Keratinocyte (primary cell): ENCODE measurements at places on chromosomes 1 and 21.

DNA sequence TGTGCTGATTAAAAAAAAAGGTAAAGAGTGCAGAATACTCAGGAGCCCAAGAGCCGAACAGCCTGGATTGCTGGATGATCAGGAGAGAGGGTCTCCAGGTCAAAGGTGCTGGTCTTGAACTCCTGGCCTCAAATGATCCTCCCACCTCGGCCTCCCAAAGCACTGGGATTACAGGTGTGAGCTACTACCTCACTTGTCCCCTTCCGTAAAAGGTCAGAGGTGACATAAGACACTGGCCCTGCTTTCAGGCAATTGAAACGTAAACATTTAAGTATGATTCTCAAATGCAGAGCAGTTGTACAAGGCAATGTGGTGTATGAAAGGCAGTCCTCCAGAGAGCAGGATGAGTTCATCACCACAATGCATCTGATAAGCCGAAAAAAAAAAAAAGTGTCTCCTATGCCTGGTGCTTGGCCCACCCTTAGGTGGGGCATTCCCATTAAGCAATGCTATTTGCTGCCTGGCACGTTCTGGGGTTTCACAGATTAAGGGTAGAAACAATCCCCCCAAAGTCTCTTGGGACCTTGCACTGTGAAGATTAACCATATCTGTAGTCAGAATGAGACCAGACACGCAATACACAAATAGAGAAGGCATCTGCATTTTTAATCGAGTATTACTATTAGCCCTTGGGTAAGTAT lies 47.7 kb downstream of the PARP1 start:
- no peak for DNase-seq

- DNase-seq, result no peak
These were observed 53.7 kb upstream of the CACYBP start for GRCh38 chr1:174946031-174946430.

- DNase-seq, result no peak
These were observed 155.8 kb upstream of the BRINP3 start for GRCh38 chr1:190633488-190633887.

DNA sequence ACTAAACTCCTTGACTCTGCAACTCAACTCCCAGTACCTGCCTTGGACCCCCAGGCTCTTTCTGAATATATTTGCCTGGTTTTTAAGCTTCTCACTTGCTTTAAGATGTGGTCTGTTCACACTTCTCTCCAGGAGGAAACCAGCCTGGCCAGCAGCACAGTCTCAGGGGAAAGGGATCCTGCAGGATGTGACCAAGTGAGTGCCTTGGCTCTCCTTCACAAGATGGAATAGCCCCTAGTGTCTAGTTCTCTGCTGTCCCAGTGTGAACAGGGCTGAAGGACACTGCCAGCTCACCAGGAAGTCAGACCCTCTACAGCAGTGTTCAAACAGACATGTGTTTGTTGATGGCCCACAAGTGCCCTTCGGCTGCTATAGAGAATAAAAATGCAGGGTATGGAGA lies 32.9 kb downstream of the CD244 start:
- no peak for DNase-seq

DNA sequence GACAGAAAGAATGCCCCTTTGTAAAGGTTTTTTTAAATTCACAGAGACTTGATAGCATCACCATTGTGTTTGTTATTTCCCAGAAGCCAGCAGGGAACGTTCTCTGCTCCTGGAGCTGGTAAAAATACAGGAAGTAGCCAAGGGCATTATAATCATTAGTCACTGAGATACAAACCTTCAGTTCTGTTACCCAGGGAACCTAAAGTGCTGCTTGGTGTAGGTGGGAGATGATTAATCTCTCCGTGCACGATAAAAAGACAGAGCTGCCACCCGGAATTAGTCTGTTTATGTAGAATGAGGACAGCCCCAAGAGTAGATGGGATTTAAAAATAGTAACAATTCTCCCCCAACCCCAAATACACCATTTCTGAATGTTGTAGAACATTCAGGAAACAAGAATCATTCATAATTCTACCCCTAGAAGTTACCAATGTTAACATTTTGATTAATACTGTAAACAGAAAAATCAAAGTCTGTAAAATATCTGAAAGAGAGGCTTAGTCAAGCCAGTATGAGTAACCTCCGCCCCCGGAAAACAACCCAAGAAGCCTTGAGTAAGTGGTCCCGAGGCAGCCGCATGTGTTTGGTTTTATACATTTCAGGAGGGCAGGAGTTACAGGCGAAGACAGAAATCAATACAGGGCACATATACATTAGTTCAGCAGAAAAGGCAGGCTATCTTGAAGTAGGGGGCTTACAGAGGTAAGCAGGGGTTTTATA lies 45.3 kb upstream of the CTBS start:
- no peak for DNase-seq

- no peak for DNase-seq
These were observed 9.4 kb downstream of the LAPTM5 start for GRCh38 chr1:30748098-30748698.

GRCh38 chr1:20887246-20887645 lies 100.1 kb upstream of the HP1BP3 start:
- DNase-seq, result no peak

- DNase-seq, result no peak
These were observed at the start of gene PLD5 for GRCh38 chr1:242524571-242525359. TSS of gene PLD5 (minus strand) at chr1:242524697.

- no peak for DNase-seq
These were observed 6.0 kb upstream of the TMPRSS15 start for GRCh38 chr21:18409579-18409978.

GRCh38 chr21:23639721-23640120 lies 1967.6 kb downstream of the MRPL39 start:
- no peak for DNase-seq
